ENCODE measurements at places on chromosomes 7 and 10.
A peak's percentile ranks its signal among the peaks of the same experiment; 100 is the strongest.

DNA sequence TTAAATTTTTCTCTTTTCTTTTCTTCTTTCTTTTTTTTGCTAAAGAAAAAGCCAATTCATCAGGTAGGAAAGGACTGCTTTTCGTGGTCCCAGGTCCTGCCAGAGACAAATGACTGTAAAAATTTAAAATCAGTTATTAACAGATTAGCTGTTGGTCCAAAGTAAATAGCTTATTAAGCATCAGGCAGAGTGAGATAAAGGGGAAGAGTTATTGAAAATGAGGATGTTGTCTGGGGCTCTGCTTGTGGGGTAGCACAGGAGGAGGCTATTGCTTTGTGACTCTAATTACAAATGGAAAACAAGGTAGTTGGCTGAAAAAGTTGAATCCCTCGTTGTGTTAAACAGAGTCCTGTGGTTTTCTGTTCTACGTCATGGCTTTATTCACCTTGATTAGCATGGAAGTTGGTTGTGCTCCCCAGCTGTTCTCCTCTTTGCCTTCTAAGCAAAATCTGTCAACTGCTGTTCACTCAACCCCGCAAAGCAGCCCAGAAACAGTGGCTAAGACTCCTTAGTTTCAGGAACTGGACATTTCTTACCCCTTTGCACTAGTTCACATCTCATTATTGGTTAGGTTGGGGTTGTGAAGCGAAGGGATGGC is 128.9 kb downstream of the SNX10 start:
- DNase-seq: no peak

GRCh38 chr10:72124989-72125388 is 36.6 kb upstream of the SPOCK2 start:
- no peak for DNase-seq

DNA sequence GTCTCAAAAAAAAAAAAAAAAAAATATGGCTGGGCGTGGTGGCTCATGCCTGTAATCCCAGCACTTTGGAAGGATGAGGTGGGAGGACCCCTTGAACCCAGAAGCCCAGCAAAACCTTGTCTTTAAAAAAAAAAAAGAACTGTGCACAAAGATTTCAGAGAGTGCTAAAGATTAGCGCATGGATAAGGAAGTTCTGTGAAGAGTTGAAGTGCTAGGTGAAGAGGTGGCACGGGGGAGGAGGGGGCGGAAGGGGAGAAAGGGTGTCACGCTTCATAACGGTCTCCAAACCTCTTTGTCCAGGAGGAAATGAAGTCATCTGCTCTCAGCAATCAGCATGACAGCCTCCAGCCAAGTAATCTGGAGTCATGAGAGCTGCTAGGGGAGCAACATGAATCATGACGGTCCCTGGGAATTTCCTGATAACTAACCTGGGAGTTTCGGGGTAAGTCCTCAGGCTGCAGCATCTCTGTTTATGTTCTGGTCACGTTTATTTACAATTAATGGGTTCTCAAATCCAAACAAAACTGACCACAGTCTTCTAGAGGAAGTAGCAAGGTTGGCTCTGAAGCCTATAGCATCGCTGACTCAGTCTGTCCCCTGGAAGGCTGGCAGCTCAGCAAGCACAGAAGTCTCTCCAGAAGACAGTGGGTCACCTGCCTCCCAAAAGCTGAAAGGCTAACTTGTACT is 1.9 kb upstream of the PLAU start:
- DNase-seq: peak; percentile 34

GRCh38 chr7:112357136-112357535 is 93.1 kb upstream of the IFRD1 start:
- DNase-seq: no peak

- DNase-seq: no peak
Observed at GRCh38 chr10:30832749-30833627, 198.7 kb downstream of the ZNF438 start.
